OCI-LY7 (cell line): ENCODE measurements at places on chromosomes 5 and 9.

- DNase-seq, result no peak
Observed at GRCh38 chr5:96750110-96750822, 57.5 kb downstream of the ERAP1 start.

- DNase-seq, result peak; percentile 87
Observed at GRCh38 chr5:159209438-159210209, at the start of gene RNF145. TSS of gene RNF145 (minus strand) at chr5:159209553. CDS start at chr5:159203617, 5,936 bp downstream.

GRCh38 chr5:113390224-113390623, 44.6 kb downstream of the TSSK1B start:
- no peak for DNase-seq

GRCh38 chr9:123349033-123349432, 7.0 kb upstream of the CRB2 start:
- DNase-seq, result no peak
